ENCODE measurements at places on chromosomes 5 and 9. TPM values are rescaled to one million over a fixed set of nuclear protein-coding genes. Genes with fewer than 3 reads are reported as not detected.

GRCh38 chr5:39177631-39177964 lies 41.8 kb downstream of the FYB1 start:
- no peak overlapping the region for H3K27ac ChIP-seq
- DNase-seq: no peak
- H3K36me3 ChIP-seq: no peaks in the 10 kb centered on the region
- no peaks in the 10 kb centered on the region for H3K27me3 ChIP-seq

BRINP1 gene
- 9.0 TPM for total RNA-seq

- peaks cover 15% of the 10 kb centered on the region for H3K4me1 ChIP-seq
- no peak overlapping the region for H3K27ac ChIP-seq
- DNase-seq: no peak
- no peaks in the 10 kb centered on the region for H3K36me3 ChIP-seq
Measured at GRCh38 chr5:155871623-155872022, 455.3 kb upstream of the SGCD start.

NDFIP1 gene
- 57.5 TPM for total RNA-seq

- H3K4me1 ChIP-seq: no peaks in the 10 kb centered on the region
- no peak overlapping the region for H3K27ac ChIP-seq
- no peaks in the 10 kb centered on the region for H3K27me3 ChIP-seq
Measured at GRCh38 chr5:133723651-133724366, 111.5 kb upstream of the FSTL4 start.

AK1 gene
- total RNA-seq: 51.8 TPM

DNA sequence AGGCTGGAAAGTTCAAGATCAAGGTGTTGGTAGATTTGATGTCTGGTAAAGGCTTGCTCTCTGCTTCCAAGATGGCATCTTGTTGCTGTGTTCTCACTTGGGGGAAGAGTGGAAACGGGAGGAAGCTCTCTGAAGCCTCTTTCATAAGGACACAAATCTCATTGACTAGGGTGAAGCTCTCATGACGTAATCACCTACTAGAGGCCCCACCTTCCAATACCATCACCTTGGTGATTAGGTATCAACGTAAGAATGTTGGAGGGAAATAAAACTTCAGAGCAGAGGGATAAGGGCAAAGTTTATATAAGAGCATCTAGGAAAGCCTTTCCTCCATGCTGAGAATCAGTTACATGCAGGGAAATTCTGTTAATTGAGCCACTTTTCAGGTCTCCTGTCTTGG lies 15.4 kb upstream of the KLF9 start:
- no peaks in the 10 kb centered on the region for H3K4me1 ChIP-seq
- H3K27me3 ChIP-seq: no peaks in the 10 kb centered on the region
- no peaks in the 10 kb centered on the region for H3K36me3 ChIP-seq
- H3K4me3 ChIP-seq: no peak overlapping the region
- no peak for DNase-seq

PAEP gene
- not detected for total RNA-seq

SPATA31E1 gene
- not detected for total RNA-seq

DNA sequence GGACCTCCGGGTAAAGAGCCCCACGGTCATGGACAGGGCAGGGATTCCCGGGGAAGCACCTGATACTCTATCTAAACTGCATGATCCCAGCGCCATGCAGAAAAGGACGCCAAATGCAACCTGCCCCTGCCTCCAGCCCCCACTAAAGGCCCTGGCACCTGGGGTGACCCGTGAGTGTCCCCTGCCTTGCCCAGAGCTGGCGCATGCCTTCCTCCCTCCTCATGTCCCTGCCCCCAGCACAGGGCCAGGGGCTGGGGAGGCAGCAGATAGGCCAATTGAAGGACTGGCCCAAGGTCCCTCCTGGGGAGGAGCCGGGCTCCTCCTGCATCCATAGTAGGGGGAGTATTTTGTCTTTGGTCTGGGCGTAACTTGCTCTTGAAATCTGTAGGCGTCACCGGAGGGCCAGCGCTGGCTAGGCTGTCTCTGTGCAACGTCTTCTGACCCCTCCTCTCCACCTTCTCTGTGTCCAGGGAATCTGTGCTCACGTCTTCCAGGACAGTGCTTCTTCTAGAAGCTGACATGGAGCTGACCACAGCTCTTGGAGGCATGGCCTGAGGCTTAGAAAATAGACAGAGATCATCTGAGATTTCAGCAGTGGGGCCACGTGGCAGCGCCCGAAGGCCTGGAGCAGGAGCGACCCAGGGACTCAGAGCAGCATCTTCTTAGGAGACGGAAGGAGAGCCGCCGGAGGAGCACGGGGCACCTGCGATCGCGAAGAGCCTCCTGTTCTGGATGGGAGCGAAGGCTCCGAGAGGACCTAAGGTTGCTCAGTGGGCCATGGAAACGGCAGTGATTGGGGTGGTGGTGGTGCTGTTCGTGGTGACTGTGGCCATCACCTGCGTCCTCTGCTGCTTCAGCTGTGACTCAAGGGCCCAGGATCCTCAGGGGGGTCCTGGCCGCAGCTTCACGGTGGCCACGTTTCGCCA lies 660 bp downstream of the SPAAR start:
- no peak for DNase-seq
- no peak overlapping the region for H3K4me3 ChIP-seq
- no peaks in the 10 kb centered on the region for H3K36me3 ChIP-seq

SPACA9 gene
- 6.2 TPM for total RNA-seq

FGD3 gene
- total RNA-seq: not detected

C5orf52 gene
- not detected for total RNA-seq

LECT2 gene
- total RNA-seq: not detected

PPP6C gene
- total RNA-seq: 23.5 TPM

MYORG gene
- 0.13 TPM for total RNA-seq

LAMC3 gene
- total RNA-seq: not detected

DNA sequence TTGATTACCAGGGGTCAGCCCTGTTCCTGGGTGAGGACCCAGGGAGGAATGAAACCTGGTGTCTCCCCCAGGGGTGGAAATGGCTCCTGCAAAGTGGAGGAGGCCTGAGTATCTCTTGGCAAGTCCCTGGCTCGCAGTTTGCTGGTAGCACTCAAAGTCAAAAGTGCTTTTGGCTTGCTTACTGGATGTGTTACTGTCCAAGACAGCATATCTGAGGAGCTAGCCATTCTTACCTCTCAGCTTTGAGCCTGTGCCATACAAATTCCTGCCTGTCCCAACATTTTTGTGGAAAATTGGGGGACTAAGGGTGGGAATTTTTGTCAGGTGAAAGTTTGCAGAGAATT lies 9.9 kb downstream of the ZNF618 start:
- peak; percentile 45 for DNase-seq
- no peaks in the 10 kb centered on the region for H3K27me3 ChIP-seq
- peaks cover 7% of the 10 kb centered on the region for H3K36me3 ChIP-seq

DNA sequence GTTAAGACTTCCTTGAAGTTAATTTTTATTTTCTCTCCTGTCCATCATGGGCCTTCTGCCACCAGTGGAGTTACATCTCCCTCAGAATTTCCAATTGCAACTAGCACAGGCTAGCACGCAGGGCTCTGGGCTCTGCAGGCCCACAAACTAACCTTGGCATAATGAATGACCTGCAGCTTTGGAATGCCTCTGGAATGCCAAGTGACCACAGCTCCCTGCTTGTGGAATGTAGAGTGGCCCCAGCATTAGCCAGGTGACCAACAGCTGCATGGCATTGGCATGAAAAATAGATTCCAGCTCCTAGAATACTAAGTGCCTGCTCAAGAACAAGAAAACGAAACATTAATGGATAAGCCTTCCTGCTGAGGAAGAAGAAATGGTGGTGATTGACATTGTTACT lies 726.1 kb downstream of the BRINP1 start:
- H3K27me3 ChIP-seq: no peaks in the 10 kb centered on the region
- no peak overlapping the region for H3K27ac ChIP-seq
- peak; percentile 47 for DNase-seq
- H3K4me1 ChIP-seq: peaks cover 9% of the 10 kb centered on the region
- no peaks in the 10 kb centered on the region for H3K36me3 ChIP-seq

- no peak overlapping the region for H3K4me3 ChIP-seq
- H3K27me3 ChIP-seq: no peaks in the 10 kb centered on the region
- H3K27ac ChIP-seq: no peak overlapping the region
- no peak for DNase-seq
Measured at GRCh38 chr9:77810637-77811119, 162.6 kb upstream of the GNA14 start.

TMEM171 gene
- 6.7 TPM for total RNA-seq

DNA sequence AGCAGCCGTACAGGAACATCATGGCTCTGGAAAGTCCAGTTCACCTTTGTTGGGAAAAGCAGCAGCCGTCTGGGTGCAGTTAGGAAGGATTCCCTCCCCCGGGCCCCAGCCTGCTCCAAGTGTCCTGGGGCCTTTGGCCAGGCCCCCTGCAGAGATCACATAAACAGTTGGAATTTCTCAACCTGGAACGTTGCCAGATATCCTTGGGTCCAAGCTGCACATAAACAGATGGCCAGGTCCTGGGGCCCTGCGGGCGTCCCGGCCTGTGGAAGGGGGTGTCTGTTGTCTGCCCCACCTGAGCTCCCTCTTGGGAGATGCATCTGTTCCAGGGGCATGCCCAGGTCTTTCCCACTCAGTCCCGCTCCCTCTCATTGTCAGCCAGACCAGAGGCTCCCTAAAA lies 92.7 kb downstream of the COL5A1 start:
- H3K36me3 ChIP-seq: peaks cover 45% of the 10 kb centered on the region
- peak; percentile 60 for DNase-seq
- H3K27ac ChIP-seq: peak overlapping the region; percentile 14
- H3K27me3 ChIP-seq: no peaks in the 10 kb centered on the region
- no peak overlapping the region for H3K4me3 ChIP-seq

REEP2 gene
- 4.4 TPM for total RNA-seq

NDST1 gene
- 129 TPM for total RNA-seq

GRCh38 chr9:105296877-105297287 lies 52.4 kb downstream of the SLC44A1 start:
- peaks cover 51% of the 10 kb centered on the region for H3K4me1 ChIP-seq
- H3K27ac ChIP-seq: peak overlapping the region; percentile 97
- no peaks in the 10 kb centered on the region for H3K27me3 ChIP-seq
- no peaks in the 10 kb centered on the region for H3K36me3 ChIP-seq

GRXCR2 gene
- total RNA-seq: not detected

- DNase-seq: no peak
- H3K4me1 ChIP-seq: no peaks in the 10 kb centered on the region
- no peaks in the 10 kb centered on the region for H3K36me3 ChIP-seq
- H3K27me3 ChIP-seq: no peaks in the 10 kb centered on the region
Measured at GRCh38 chr5:160747987-160748386, 104.0 kb downstream of the ATP10B start.

C7 gene
- total RNA-seq: not detected
